ENCODE measurements at places on chromosomes 6 and 20.
A peak's percentile ranks its signal among the peaks of the same experiment; 100 is the strongest.

DNA sequence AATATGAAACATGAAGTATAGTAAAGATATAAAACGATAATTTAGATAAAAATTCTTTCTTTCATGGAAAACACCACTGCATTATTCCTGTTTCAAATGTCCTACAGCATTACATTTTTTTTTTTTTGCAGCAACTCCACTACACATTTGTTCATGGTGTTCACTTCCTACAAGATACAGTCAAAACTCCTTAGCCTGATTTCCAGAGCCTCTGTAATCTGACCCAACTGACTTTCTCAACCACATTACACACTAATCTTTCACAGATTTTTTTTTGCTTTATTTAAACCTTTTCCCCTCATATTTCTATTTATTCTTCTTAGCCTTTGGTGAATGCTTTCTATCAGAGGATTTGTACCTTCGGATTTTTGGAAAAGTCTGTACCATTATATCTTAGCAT lies 176.5 kb upstream of the PDE7B start:
- DNase-seq: no peak

DNA sequence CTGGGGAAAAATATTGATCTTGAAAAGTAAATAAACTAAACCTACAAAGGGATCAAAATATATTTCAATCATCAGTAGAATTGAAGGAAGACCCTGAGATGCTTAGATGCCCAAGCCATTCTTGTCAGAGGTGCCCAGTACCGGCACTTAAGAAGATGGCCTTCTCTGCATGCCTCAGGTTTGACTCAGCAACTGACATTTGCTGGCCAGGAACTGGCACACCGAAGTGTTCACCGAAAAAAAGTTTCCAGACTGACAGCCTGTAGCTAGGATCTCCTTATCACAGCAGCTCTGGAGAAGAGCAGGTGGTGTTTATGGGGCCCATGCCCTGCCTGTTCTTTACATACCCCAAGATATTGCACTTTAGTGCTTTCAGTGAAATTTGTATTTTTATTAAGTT lies 203.2 kb downstream of the MOXD1 start:
- DNase-seq: no peak

GRCh38 chr6:2503816-2504494 lies 246.8 kb downstream of the MYLK4 start:
- peak; percentile 29 for DNase-seq

GRCh38 chr6:50608421-50608820 lies 104.9 kb upstream of the TFAP2D start:
- peak; percentile 8 for DNase-seq

- no peak for DNase-seq
These were observed 3.1 kb downstream of the NTSR1 start for GRCh38 chr20:62711703-62712101.

GRCh38 chr6:101203664-101204063 lies 189.8 kb upstream of the GRIK2 start:
- DNase-seq: no peak

DNA sequence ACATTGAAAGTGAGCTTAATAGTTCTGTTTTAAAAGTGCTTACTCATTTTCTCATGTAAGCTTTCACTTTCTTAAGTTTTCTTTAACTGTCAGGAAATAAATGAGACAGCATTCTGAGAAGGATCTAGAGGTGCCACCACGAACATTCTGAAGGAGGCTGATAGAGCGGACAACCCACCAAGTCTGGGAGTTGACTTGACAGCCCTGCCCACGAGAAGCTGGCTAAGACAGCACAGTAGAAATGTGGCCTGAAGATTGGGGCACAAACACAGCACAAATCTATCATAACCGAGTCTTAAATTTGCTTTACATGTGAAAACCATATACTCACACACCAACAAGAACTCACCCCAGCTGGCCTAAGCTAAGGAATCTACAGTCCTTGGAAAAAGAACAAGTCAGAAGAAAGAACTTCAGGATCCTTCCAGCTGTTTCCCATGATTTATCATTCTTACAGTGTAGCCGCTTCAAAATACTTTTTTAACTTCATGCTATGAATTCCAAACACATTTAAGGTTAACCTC lies 144.2 kb upstream of the TNFAIP3 start:
- DNase-seq: peak; percentile 90

- DNase-seq: no peak
These were observed 301.5 kb downstream of the PRL start for GRCh38 chr6:21995318-21995717.

DNA sequence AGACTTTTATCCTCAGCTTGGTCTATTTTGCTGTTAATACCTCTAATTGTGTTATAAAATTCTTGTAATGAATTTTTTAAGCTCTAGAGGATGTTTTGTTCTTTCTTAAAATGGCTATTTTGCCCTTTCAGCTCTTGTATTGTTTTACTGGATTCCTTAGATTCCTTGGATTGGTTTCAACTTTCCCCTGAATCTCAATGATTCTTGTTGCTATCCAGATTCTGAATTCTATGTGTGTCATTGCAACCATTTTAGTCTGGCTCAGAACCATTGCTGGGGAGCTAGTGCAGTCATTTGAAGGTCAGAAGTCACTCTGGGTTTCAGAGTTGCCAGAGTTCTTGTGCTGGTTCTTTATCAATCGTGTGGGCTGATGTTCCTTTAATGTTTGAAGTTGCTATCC lies 37.1 kb downstream of the OTOR start:
- DNase-seq: no peak

DNA sequence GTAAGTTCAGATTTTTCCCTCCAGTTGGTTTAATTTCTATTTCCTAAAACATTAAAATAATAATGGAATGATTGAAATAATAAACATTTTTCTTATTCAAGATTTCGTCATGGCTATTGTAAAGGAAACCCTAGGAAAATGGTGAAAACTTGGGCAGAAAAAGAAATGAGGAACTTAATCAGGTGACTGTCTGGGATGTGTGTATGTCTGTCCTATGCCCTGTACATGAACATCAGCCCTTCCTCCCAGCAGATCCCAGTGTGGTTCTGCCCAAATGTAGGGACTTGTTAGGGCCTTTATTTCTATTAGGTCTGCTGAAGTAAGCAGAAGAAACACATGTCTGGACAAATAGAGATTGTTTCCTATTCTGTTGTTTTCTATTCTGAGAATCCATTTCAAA lies 13.1 kb downstream of the RIOK1 start:
- DNase-seq: peak; percentile 66

- DNase-seq: no peak
These were observed 41.8 kb upstream of the F13A1 start for GRCh38 chr6:6362056-6362840.

GRCh38 chr20:12207875-12208274 lies 290.2 kb downstream of the BTBD3 start:
- peak; percentile 15 for DNase-seq

- DNase-seq: no peak
These were observed 19.4 kb downstream of the RAMACL start for GRCh38 chr6:166567107-166567506.

GRCh38 chr20:63979557-63980316 lies at the start of gene SAMD10:
Gene SAMD10 (minus strand): TSS chr20:63979642. CDS start chr20:63979467, 175 bp downstream.
- peak; percentile 77 for DNase-seq

DNA sequence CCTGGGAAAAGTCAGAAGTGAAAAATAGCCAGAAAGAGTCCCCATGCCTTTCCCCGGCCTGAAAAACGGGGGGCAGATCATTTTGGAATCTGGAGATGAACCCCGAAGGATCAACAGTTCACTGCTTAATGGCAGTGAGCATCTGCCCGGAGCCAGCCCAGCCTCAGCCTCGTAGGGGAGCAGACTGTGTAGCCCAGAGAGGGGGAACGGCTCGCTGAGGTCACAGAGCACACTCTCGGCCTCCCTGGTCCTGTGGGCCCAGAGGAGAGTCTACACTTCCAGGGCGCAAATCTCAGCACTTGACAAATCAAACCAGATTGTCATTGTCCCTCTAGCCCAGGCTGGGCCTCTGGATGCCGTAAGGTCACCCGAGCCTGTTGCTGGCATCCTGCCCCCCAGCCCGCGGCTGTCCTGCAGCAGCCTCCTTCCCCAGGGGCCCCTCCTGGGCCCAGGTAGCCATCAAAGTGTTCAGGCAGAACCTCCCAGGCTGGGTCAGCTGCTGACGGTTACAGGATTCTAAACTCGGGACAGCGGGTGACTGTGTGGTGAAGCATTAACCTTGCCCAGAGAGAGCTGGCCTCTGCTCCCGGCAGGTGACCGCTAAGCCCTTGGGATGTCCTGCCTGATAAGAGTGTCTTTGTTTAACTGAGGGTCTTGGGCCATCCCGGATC lies 56.1 kb downstream of the GNAS-AS1 start:
- no peak for DNase-seq

GRCh38 chr6:128597004-128597403 lies 76.6 kb upstream of the PTPRK start:
- no peak for DNase-seq

DNA sequence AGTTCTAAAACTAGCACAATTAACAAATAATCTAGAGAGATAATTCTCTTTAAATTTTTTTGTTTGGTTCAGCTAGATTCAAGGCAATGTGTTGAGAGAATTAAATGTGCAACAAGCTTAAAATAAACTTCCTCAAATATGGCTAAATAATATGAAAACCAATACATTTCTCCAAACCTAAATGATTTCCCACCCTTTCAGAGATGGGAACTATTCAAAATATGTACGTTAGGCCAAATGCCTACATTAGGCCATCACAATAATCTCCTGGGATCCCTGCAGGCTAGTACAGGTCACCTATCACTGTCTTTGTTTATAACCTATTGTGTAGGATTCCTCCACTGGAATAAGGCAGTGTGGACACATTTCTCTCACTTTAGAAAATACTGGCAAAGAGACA lies 1.7 kb downstream of the FAXC start:
- no peak for DNase-seq

GRCh38 chr20:34334654-34335407 lies 28.2 kb upstream of the ITCH start:
- DNase-seq: no peak

GRCh38 chr6:5763407-5763806 lies 243.3 kb downstream of the NRN1 start:
- DNase-seq: peak; percentile 23

DNA sequence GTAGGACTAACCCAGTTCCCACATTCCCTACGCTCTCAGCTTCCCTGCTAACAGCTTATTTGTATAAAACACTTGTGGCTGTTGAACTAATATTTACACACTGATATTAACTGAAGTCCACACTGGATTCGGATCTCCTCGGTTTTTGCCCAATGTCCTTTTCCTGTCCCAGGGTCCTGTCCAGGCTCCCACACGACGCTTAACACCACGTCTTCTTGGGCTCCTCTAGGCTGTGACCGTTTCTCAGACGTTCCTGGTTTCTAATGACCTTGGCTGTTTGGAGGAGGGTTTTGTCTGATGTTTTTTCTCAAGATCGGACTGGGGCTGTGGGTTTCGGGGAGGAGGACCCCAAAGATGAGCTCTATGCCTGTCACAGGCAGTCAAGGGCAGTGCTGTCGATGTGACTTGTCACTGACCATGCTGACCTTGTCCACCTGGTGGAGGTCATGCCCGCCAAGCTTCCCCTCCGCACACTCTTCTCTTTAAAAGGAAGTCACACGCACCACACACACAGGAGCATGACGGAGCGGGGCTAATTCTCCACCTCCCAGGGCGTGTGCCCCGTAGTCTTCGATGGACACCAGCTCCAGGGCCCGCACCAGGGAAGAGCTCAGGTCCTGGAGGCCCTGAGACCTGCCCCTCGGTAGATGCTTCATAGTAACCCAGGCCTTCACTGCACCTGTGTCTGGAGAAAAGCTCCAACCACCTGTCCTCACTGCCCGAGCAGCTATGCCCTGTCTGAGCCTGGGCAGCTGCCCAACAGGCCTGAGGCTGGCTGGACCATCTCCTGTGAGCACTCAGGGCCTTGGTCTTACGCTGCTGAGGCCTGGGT lies 72.0 kb downstream of the TTLL2 start:
- DNase-seq: no peak

GRCh38 chr6:122798099-122798641 lies 9.1 kb downstream of the SMPDL3A start:
- DNase-seq: no peak

DNA sequence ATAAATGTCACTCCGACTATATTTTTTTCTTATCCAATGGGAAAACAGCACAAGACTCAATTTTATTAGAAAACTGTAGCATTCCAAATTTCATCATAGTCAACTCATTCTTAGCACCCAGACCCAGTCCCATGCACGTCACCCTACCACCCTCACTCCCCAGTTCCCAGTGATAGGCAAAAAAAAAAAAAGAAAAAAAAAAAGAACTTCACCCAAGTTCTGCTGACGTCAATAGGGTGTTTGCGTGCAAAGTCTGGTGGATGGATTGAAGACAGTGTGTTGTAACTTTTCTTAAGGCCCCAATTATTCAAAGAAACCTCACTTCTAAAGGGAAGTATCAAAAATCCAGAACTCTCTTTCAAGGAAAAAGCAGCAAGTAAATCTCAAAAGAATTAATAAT lies 213.9 kb upstream of the PRDM1 start:
- peak; percentile 98 for DNase-seq

- no peak for DNase-seq
These were observed 25.2 kb downstream of the GHRH start for GRCh38 chr20:37236462-37236861.

GRCh38 chr6:44627091-44627882 lies 239.8 kb downstream of the CDC5L start:
- peak; percentile 46 for DNase-seq
